ENCODE measurements at places on chromosomes 2 and 18.
A peak's percentile ranks its signal among the peaks of the same experiment; 100 is the strongest.

GRCh38 chr2:119175517-119175916 is 17.0 kb upstream of the C1QL2 start:
- DNase-seq, result no peak

GRCh38 chr2:46284796-46285195 is 12.4 kb upstream of the EPAS1 start:
- DNase-seq, result no peak

GRCh38 chr2:59732871-59733566 is 820.4 kb downstream of the BCL11A start:
- DNase-seq, result no peak

DNA sequence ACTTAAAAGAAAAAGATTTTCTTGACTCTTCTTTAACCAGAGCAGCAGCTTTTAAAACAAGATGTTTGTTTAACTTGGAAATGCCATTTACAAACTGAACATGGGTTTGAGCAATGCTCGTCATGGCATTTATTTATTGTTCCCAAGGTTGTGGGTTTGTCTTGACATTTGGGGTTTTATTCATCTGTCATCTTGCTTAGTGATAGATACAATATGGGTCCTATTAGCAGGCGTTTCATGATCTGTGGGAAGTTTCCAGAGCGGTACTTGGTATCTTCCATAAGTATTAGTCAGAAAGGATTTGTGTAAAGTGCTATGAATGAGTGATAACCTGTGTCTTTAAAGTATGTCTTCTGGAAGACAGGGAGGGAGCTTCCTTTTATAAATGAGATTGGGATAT is 29.9 kb upstream of the MGAT5 start:
- no peak for DNase-seq

DNA sequence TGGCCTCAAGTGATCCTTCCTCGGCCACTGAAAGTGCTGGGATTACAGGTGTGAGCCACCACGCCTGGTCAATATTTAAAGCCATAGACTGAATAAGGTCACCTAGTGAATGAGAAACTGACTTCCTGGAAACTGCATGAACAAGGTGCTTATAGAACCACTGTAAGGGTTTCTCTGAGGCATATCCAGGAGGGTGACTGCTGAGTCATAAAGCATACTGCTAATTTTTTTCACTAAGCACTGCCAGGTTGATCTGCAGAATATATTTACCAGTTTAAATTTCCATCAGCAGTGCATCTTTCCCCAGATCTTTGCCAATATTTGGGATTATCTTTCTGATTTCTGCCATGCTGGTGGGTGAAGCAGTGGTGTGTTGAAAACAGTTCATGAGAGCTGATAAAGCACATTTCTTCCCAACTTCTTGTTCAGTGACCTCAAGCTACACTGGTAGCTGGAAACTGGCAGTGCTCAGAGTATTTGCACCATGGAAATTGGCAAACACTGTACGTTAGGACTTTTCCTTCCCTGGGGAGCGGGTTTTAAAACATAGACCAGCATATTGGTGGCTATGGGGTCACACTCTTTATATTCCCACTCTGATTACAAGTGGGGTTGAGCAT is 4.2 kb upstream of the CLIP4 start:
- DNase-seq, result peak; percentile 60

All from GM23248 (cell line).